ENCODE measurements at places on chromosomes 1 and 21.
A peak's percentile ranks its signal among the peaks of the same experiment; 100 is the strongest.

- DNase-seq = no peak
Observed at GRCh38 chr1:237043846-237044636, 2.1 kb downstream of the RYR2 start.

- DNase-seq = no peak
Observed at GRCh38 chr1:37040261-37040660, 5.9 kb upstream of the GRIK3 start.

DNA sequence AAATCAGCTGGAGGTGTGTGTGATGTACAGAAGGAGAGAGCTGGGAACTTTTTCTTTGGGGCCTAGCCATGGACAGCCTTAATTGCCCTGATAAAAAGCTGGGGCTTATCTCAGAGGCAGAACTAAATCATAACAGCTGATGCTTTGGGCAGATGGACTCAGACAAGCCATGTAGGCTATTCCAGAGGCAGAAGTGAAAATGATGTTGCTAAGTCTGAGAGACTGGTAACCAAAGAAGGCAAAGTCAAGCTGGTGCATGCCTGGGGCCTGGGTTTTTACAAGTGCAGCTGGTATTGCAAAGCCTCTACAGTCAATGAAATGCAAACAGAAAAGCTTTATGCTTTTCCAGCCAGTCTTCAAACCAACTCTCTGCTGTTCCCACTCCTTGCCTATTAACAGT is 39.0 kb upstream of the LMX1A start:
- no peak for DNase-seq

DNA sequence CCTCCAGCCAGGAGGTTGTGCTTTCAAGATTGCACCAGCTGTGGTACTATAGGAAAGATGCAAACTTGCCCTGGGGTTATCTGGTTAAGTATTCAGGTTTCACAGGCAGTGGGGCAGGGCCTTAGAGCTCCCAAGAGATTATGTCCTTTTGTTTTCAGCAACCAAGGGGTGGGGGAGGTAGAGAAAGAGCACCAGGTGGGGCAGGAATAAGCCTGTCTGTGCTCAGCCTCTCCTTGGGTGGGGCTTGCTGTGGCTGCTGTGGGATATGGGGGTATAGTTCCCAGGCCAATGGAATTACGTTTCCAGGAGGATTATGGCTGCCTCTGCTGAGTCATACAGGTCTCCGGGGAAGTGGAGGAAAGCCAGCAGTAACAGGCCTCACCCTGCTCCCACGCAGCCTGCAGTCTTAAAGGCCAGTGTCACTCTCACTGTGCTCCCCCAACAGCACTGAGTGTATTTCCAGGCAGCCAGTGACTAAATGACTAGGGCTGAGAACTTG is 508.6 kb downstream of the RWDD3 start:
- no peak for DNase-seq

DNA sequence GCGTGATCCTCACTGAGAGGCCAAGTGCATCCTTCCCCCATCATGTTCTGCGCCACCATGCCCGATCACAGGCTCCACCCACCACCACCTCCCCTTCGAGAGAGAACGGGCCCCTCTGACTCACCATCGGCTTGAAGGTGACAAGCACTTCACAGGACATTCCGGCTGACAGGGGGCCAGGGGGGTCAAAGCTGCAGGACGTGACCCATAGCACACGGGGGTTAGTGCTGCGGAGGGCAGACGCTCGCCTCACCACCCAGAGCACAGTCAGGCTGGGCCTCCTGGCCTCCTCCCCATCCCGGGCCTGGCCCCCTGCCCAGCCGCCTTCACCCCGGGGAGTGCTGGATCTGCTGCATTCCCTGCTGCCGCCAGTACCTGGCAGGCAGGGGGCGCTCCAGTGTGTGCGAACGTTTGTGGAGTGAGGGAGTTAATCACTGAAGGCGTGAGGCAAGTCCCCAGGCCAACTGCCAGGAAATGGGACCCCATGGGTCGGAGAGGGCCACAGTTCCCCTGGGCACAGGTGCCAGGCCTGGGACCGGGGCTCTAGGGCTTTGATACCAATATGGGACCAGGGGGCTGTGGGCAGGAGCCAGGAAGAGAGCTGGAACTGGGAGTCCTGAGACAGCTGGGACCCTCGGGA is 40.9 kb upstream of the TMEM52 start:
- peak; percentile 60 for DNase-seq

GRCh38 chr1:47843059-47843458 is 154.1 kb downstream of the TRABD2B start:
- DNase-seq = no peak

DNA sequence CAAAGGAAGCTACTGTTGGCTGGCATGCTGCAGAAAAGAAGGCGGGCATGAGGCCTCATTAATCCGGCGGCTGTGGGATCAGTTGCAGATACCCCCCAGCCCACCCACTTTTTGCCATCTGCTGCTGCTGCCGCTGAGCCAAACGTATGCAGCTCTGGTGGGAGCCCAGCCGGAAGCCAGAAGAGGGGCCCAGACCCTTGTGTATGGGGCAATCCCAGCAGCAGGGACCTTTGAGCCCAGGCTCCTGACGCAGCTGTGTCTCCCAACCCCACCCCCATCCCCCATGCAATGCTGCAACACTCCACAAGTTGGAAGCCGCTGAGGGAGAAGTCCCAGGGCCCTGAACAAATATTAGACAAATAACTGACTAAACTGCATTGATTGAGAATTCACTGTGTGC is 106.0 kb downstream of the ELAVL4 start:
- no peak for DNase-seq

GRCh38 chr1:47190857-47191256 is 1.0 kb upstream of the PDZK1IP1 start:
- DNase-seq = no peak

DNA sequence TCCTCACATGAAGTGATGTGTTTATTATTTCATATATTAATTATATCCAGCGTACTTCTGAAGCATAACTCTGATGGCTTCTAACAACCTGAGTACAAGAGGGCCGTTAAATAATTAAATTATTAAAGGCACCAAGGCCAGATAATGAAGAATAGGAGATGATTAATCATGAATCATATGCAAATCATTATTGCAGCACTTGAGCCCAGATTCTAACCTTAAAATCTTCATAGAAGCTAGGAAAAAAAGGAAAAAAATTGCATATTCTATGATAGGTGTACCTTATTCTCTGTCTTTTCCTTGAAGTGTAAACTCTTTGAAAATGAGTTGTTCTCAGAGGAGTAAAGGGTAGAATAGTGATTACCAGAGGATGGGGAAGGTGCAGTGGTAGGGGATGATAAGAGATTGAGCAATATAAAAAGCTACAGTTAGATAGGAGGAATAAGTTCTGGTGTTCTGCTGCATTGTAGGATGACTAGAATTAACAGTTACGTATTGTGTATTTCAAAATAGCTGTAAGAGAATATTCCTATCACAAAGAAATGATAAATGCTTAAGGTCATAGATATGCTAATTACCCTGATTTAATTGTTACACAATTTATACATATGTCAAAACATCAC is 51.1 kb downstream of the SWT1 start:
- no peak for DNase-seq

All from urinary bladder (tissue), 4 donors.